ENCODE measurements at places on chromosomes 12 and 14.

- H3K4me3 ChIP-seq = no peak overlapping the region
- H3K27ac ChIP-seq = peak overlapping the region; percentile 34
- peaks cover 46% of the 10 kb centered on the region for H3K36me3 ChIP-seq
- no peaks in the 10 kb centered on the region for H3K27me3 ChIP-seq
These were observed 63.4 kb upstream of the FUT8 start for GRCh38 chr14:65349100-65349499.

GRCh38 chr12:71460850-71461609 lies 21.4 kb downstream of the LGR5 start:
- DNase-seq = no peak
- H3K27ac ChIP-seq = no peak overlapping the region

DNA sequence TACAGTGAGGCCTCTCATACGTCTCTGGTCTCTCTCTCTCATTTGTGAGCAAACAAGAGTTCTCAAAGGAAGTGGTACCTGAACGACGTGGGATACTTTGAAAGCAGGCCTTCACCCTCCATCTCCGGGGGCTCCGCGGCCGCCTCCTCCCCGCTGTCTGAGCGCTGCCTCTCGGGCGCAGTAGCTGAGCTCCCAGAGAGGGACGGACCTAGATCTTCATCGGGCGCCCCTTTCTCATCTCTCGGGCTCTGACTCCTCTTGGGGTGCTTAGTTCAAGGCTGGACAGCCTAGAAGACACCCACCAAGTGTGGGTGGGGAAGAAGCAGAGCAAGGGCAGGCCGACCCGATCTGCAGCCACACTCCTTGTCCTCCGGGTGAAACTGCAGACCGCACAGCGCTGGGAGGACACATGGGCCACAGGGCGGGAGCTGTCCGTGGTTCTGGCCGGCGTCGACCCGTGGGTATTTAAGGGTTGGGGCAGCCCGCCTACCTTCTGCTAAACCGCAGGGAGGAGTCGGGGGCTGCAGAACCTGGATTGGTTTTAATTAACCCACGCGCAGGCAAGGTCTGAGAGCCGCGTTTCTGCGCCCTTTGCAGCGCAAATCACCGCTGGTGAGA lies 92.7 kb downstream of the PAH start:
- H3K4me1 ChIP-seq = no peaks in the 10 kb centered on the region
- no peak overlapping the region for H3K4me3 ChIP-seq
- H3K27ac ChIP-seq = no peak overlapping the region
- no peaks in the 10 kb centered on the region for H3K36me3 ChIP-seq
- peaks cover 20% of the 10 kb centered on the region for H3K27me3 ChIP-seq
- peak; percentile 60 for DNase-seq

DNA sequence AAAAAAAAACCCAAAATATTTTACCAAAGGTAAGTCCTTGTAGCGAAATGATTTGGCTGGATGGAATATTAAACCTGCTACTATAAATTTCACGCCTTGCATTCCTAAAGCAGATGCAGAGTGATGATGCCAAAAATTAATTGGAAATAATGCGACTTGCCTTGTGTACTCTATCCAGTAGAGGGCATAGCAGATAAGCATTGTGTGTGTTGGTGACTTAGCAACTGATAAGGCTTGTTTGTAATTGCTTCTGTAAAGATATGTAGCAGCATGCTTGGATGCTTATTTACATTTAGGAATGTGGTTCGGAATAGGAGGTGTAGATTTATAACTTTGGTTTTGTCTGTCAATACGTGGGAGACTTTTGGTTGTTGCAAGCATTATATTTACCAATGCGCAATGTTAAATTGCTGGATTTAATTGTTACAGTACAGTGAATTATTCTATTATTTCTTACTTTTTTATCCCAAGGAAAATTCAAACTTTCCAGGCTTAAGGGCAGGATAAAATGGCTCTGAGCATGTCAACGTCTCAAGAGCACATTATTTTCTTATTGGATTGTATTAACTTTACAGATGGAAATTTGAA lies 80.5 kb downstream of the TMEM260 start:
- DNase-seq = no peak
- no peak overlapping the region for H3K4me3 ChIP-seq
- H3K36me3 ChIP-seq = no peaks in the 10 kb centered on the region
- no peak overlapping the region for H3K27ac ChIP-seq
- H3K27me3 ChIP-seq = no peaks in the 10 kb centered on the region
- H3K4me1 ChIP-seq = no peaks in the 10 kb centered on the region

Measured in activated CD4-positive, alpha-beta T cell treated with anti-CD3 and anti-CD28 coated beads, Interleukin-2, amount 10 ng/mL, durations not matched to agents 24 days and 14 days (primary cell).